Gastrocnemius medialis (tissue), 4 donors: ENCODE measurements at places on chromosomes 13 and 19. TPM values are rescaled to one million over a fixed set of nuclear protein-coding genes. Genes with fewer than 3 reads are reported as not detected.
A peak's percentile ranks its signal among the peaks of the same experiment; 100 is the strongest.

ANKLE1 gene
- not detected for total RNA-seq

ZNF112 gene
- total RNA-seq: 4.0 TPM

HMG20B gene
- 31.4 TPM for total RNA-seq

USPL1 gene
- 16.0 TPM for total RNA-seq

DNA sequence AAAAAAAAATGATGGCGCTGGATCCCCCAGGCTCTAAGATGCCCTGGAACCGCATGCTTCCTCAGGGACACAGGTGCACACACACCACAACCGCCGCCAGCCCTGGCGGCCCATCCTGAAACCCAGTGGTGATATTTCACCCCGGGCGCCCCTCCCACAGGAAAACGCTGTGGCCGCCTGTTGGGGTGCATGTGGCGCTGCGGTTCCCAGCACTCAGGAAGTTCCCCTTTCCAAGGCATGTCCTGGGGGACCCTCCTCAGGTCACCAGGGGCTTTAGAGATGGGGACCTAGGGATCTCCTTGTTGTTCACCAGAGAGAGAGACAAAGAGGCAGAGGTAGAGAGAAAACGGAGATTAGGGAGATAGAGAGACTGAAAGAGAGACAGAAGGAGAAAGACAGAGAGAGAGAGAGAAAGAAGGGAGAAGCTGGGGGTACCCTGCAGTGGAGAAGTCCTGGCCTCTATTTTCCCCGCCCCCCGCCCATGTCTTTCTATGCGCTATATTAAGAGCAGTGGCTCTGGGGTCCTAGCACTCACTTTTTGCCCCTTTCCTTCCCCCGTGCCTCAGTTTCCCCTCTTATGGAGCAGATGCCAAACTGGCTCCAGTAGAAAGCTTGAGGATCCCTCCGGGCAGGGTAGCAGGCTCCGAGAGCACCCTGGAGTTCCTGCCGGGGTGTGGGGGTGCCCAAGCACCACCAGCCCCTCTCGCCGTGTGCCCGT, 2.3 kb downstream of the ADGRE2 start:
- peaks cover 10% of the 10 kb centered on the region for H3K27me3 ChIP-seq
- H3K36me3 ChIP-seq: no peaks in the 10 kb centered on the region
- peak overlapping the region; percentile 25 for H3K4me3 ChIP-seq
- no peaks in the 10 kb centered on the region for H3K4me1 ChIP-seq
- DNase-seq: no peak

GRCh38 chr19:18967358-18968146, 26.5 kb upstream of the HOMER3 start:
- DNase-seq: peak; percentile 76
- no peaks in the 10 kb centered on the region for H3K27me3 ChIP-seq
- H3K36me3 ChIP-seq: no peaks in the 10 kb centered on the region
- H3K27ac ChIP-seq: peak overlapping the region; percentile 75

DNA sequence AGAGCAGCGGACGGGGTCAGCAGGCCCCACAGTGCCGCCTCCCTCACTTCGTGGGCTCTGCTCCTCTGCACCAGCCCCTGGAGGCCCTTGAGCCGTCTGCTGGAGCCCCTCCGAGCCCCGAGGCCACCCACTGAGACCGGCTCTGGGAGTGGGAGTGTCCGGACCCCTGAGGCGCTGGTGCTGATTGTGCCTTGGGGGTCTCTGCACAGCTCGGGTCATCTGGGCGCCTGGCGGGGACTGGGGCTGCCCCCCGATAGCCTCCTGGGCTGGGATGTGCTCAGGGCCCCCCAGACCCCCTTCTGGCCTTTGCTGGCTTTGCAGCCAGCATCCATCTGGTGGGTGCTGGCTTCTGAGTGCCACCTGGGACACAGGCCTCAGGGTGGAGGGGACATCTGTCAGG, 15.4 kb downstream of the CBARP start:
- H3K27ac ChIP-seq: peak overlapping the region; percentile 68
- no peak for DNase-seq
- peaks cover 25% of the 10 kb centered on the region for H3K4me1 ChIP-seq
- H3K4me3 ChIP-seq: no peak overlapping the region
- H3K27me3 ChIP-seq: no peaks in the 10 kb centered on the region
